ENCODE measurements at places on chromosomes 6 and 20. TPM values are rescaled to one million over a fixed set of nuclear protein-coding genes. Genes with fewer than 3 reads are reported as not detected.

DNA sequence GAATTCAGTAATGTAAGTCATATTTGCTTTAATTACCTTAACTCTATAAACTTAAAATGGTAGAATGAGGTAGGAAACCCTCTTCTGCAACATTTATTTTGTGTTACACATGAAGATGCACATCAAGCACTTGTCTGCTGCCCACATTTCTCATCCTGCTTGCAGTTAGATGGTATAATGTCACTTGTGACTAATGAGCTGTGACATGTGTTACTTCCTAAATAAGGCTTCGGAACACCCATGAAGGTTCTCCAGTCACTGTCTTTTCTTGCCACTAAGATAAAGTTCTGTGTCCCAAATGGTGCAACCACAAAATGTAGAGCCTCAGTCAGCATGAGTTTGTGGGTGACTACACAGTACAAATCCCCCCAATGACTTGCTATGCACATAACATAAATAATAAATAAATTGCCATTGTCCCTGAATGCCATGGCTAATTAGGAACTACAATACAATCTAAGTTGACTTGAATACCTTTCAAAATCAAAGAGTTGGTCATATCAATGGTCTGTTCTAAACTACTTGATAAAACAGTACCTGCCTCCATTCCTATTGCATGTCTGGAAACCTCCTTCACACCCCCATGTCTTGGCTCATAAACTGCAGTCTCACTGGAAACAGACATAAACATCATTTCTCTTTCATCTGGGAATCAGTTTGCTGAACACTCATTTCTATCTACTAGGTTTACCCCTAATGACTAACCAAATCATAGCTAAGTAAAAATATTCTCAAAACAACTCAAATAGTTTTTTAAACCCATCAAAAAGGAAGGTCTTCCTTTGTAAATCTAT is 157.2 kb downstream of the PTPRK start:
- H3K27me3 ChIP-seq = no peaks in the 10 kb centered on the region
- H3K4me1 ChIP-seq = no peaks in the 10 kb centered on the region
- no peak overlapping the region for H3K27ac ChIP-seq
- H3K4me3 ChIP-seq = no peak overlapping the region
- DNase-seq = no peak
- no peaks in the 10 kb centered on the region for H3K36me3 ChIP-seq

DNA sequence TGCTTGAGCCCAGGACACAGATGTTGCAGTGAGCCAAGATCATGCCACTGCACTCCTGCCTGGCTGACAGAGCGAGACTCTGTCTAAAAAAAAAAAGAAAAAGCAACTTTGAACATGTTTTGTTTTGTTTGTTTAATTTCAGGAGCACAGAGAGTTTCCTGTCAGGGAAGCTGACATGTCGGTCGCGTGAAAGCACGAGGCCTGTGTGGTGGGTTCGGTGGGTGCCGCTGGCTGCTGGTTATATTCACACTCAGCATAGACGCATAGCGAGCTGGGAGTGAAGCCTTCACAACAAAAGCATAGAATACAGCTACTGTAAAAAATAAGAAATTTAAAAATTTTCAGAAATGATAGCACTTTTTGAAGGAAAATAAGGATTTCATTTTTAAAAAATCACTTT is 14.5 kb downstream of the MTG2 start:
- no peak for DNase-seq
- no peaks in the 10 kb centered on the region for H3K27me3 ChIP-seq
- no peak overlapping the region for H3K27ac ChIP-seq
- no peaks in the 10 kb centered on the region for H3K4me1 ChIP-seq
- no peak overlapping the region for H3K4me3 ChIP-seq

GRCh38 chr20:2116170-2116940 is 14.7 kb downstream of the STK35 start:
- no peaks in the 10 kb centered on the region for H3K4me1 ChIP-seq
- no peak overlapping the region for H3K27ac ChIP-seq
- H3K27me3 ChIP-seq = no peaks in the 10 kb centered on the region
- no peak overlapping the region for H3K4me3 ChIP-seq
- no peaks in the 10 kb centered on the region for H3K36me3 ChIP-seq

- no peaks in the 10 kb centered on the region for H3K36me3 ChIP-seq
- H3K4me3 ChIP-seq = no peak overlapping the region
- no peaks in the 10 kb centered on the region for H3K4me1 ChIP-seq
- no peak overlapping the region for H3K27ac ChIP-seq
- H3K27me3 ChIP-seq = no peaks in the 10 kb centered on the region
Observed at GRCh38 chr20:1332749-1333300, 3.9 kb upstream of the SDCBP2 start.

DNA sequence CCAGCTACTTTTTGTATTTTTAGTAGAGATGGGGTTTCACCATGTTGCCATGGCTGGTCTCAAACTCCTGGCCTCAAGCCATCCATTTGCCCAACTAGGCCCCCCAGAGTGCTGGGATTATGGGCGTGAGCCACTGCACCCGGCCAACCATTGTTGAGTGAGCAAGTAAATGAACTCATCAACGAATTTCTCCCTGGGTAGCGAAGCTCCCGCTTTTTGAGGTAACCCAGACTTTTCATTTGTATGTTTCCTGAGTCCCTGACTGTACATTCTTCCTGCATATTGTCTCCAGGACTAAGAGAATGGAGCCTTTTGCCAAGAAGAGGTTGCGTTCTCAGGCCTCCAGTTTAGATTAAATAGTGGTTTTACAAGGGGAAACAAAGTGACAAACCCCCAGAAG is 36.4 kb downstream of the RIPOR3 start:
- no peak for DNase-seq
- H3K4me1 ChIP-seq = no peaks in the 10 kb centered on the region
- H3K36me3 ChIP-seq = no peaks in the 10 kb centered on the region

OR12D3 gene
- not detected for total RNA-seq

- H3K27me3 ChIP-seq = no peaks in the 10 kb centered on the region
- DNase-seq = no peak
- no peaks in the 10 kb centered on the region for H3K4me1 ChIP-seq
Observed at GRCh38 chr6:124164343-124164742, 360.7 kb downstream of the NKAIN2 start.

DNA sequence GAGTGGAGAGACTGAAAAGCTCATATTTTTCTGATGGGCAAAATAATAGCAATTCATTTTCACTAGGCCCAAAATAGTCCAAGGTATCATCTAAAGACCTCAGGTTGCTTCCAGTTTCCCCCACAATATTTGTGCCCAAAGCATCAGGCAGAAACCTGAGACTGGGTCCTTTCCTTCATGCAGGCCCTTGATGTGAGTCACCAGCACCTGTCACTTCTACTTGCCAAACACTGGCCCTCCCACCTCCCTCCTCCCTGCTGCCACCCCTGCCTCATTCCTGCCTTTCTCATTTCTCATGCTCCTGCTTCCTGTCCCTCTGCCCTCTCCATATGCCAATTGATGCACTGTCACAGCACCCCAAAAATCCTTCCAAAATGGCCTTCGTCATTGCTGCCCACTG is 230.4 kb upstream of the CST7 start:
- no peak for DNase-seq
- H3K27me3 ChIP-seq = no peaks in the 10 kb centered on the region
- H3K36me3 ChIP-seq = no peaks in the 10 kb centered on the region
- H3K4me1 ChIP-seq = no peaks in the 10 kb centered on the region

All from tibial nerve (tissue), 4 donors.